Activated CD8-positive, alpha-beta T cell treated with anti-CD3 and anti-CD28 coated beads, Interleukin-2, amount 10 ng/mL, durations not matched to agents 7 days and 5 days (primary cell): ENCODE measurements at places on chromosomes 4 and X. TPM values are rescaled to one million over a fixed set of nuclear protein-coding genes. Genes with fewer than 3 reads are reported as not detected.

The NEXMIF gene
- 0.55 TPM for total RNA-seq

GRCh38 chrX:115138040-115138439 is 51.2 kb upstream of the RBMXL3 start:
- no peak for DNase-seq

GRCh38 chrX:103806862-103807474 is 25.1 kb downstream of the RAB9B start:
- no peak for DNase-seq

The HPRT1 gene
- 103 TPM for total RNA-seq

The MSL3 gene
- total RNA-seq: 50.1 TPM

GRCh38 chrX:4240541-4241194 is 527.2 kb upstream of the PRKX start:
- no peak for DNase-seq

DNA sequence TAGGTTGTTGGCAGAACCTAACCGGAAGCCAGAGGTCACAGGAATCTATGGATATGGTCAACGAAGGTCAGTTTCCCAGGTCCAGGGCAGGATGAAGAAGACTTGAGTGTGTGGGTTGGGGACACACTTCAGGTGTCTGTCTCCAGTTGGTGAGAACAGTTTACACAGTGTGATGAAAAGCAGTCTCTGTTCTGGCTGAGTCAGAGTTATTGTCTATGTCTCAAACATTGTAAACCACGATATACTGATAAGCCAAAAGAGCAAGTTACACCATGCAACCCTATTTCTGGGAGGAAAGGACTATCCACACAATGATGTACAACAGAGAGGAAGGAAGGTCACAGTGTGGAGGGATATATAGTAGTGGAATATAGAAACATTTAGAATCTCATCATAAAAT is 187.1 kb upstream of the C1QTNF7 start:
- no peak for DNase-seq

DNA sequence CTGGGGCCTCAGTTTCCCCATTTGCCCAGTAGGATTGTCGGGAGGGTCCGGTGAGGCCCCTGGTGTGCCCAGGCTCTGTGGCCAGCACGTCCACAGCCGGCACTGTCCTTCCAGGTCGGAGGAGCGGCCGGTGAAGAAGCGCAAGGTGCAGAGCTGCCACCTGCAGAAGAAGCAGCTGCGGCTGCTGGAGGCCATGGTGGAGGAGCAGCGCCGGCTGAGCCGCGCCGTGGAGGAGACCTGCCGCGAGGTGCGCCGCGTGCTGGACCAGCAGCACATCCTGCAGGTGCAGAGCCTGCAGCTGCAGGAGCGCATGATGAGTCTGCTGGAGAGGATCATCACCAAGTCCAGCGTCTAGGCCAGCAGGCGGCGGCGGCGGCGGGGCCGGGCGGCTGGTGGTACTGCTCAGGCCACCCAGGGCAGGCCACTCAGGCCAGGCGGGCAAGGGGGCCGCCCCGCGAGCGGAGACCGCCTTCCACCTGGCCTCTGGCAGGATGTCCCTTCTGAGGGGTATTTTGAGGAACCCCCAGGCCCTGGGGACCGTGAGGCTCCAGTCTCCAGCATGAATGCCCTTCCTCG is 6.7 kb downstream of the MSANTD1 start:
- no peak for DNase-seq

GRCh38 chr4:139875411-139875825 is 209.8 kb downstream of the MGST2 start:
- no peak for DNase-seq

DNA sequence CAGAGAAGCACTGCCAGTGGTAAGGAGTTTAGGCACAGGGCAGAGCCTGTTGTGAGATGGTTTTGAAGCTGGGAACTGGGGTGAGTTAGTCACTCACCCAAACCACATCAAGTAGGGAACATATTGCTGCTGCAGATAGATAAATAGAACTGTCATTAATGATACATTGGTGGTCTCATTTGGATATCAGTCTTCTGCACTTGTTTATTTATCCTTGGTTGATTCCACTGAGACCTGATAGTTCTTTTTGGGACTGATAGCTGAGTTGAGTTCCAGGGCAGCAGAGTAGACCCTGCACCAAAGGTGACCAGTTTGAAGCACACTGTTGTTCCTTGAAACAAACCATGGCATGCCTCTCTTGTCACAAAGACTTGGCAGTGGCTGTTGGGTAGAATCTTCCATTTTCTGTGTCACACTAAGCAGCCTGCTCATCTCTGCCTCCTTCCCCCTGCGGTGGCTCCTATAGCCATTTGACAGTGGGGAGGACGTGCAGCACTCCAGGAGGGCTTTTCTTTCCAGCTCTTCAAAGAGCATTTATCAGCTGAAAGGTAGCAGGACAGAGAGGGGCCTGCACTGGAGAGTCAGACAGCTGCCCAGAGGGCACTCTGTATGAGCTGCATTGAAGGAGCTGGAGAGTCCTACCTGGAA is 59.7 kb upstream of the TMEM164 start:
- DNase-seq: no peak

DNA sequence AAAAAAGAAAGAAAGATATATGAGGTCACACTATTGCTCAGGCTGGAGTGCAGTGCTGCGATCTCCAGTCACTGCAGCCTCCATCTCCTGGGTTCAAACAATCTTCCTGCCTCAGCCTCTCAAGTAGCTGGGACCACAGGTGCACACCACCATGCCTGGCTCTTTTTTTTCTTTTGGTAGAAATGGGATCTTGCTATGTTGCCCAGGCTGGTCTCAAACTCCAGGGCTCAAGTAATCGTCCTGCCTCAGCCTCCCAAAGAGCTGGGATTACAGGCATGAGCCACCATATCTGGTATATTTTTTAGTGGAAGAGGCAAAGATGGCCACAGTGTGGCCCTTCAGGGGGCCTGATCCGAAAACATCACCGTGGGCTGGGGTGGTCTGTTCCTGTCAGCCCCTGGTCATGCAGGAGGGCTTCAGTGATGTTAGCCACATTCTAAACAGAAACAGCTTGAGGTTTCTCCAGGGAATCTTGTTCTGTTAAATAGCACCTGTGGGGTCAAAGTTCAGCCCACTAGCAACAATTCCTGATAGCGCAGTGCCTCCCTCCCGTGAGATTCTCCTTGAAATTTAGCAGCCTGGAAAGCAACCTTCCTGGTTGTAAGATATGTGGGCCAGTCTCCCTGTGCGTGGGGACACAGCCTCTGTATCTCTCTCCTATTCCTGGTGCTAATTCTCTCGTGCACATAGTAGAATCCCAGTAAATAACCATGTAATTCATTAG is 7.3 kb upstream of the DHRSX start:
- DNase-seq: no peak

DNA sequence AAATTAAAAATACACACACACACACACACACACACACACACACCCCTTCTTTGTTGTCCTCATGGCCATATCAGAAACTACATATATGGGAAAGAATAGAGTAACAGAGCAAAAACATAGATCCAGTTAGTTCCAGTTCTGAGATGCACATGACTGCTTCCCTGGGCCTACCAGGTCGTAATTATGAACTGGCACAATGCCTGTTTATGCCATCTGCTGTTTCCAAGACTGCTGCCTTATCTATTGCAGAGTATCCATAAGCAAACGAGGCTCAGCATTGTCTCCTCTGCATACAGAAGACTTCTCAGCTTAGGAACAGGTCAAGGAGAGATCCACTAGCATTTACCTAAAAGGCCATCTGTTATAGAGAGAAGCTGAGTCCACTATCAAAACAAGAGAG is 789.0 kb downstream of the TECRL start:
- DNase-seq: no peak

GRCh38 chrX:72280321-72280845 is 3.3 kb upstream of the RPS4X start:
- DNase-seq: no peak

- no peak for DNase-seq
Observed at GRCh38 chr4:5045097-5045496, 6.2 kb upstream of the STK32B start.

GRCh38 chr4:11675051-11675800 is 246.5 kb upstream of the HS3ST1 start:
- DNase-seq: no peak

GRCh38 chrX:25241461-25241860 is 225.7 kb upstream of the ARX start:
- DNase-seq: no peak

DNA sequence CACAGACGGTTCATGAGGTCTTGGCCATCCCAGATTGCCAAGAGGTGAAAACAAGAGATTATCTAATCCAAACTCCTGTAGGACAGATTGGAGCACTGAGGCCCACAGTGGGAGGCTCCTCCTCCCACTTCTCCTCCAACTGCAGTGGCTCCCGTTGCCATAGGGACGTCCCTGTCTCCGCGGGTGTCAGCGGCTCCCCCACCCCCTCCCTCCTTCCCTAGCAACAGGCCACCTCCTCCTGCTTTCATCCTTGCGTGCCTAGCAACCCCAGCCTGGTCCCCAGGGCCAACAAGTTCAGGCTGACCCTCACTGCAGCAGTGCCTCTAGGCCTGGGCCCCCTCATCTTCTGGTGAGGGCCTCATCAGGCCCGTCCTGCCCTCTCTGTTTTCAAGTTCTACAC is 6.8 kb upstream of the IQSEC2 start:
- peak; percentile 36 for DNase-seq

DNA sequence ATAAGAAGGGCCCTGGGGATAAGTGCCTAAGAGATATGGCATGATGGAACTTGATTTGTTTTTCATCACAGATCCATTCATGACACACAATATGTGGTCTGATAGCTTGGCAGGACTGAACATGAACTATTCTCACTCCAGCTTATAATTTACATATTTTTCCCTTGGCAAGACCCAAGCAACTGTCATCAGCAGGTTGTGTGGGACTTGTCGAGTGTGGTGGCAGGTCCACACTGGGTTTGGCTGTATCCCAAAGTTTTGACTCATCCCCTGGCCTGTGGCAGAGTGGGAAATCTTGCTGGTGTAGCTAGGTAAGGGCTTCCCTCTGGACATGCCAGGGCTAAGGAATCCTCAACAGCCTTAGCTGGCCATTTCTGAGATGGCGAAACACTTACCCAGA is 81.0 kb upstream of the STIM2 start:
- DNase-seq: no peak

DNA sequence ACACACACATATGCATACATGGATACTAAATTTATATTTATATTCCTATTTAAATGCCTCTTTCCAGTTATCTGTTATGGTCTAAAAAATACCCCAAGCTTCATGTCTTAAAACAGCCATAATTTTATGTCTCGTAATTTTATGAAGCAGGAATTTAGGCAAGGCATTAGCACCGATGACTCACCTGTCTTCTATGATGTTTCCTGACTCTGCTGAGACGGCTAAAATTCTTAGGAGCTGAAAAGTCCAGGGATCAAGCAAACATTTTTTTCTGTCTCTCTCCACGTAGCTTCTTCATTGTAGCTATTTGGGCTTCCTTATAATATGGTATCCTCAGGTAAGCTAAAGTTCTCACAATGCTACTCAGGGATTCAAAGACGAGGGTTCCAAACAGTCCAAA is 930.3 kb downstream of the STIM2 start:
- DNase-seq: no peak

DNA sequence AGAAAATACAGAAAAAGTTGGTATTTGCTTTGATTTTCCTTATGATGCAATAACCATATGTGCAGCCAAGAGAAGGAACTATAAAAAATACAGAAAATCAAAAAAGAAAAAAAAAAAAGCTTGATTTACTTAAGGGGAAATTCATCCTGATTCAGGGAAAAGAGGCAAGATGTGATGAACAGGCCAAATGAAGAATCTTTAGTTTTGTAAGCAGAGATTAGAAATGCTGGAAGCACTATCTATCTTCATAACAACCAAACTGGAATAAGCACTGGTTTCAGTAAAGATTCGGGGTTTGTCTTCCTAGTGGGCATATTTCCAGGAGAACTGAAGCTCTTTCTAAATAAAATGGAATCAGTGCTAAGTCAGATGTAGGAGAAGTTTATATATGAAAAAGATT is 82.9 kb upstream of the KCNIP4 start:
- DNase-seq: no peak

The P2RY8 gene
- total RNA-seq: 65.5 TPM

DNA sequence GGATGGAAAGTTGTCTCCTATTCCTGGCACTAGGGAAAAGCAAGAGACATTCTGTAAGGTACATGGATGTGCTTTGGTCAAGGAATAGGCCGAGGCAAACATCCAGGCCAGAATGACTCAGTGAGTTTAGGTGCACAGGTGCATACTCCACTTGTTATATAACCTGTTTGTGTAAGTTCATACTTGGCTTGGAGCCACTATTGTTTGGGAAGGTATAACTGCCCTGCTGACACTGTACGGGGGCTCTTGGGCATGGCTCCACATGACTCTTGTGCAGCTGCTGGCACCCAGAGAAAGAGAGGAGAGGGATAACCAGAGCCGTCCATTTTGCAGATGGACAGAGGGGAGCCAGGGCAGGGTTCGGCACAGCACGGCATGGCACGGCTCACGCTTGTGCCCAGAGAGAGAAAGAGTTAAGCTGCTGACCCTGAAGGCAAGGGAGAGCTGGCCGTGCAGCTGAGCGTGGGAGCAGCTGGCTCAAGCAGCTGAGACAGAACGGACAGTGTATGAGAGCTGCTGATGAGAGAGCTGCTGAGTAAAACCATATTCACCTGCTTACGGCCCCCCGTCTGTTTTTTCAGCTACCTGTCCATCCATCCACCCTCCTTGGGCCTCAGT is 98.0 kb downstream of the SLC2A9 start:
- no peak for DNase-seq

GRCh38 chr4:152559641-152560040 is 23.7 kb upstream of the FBXW7 start:
- no peak for DNase-seq

The ADH1A gene
- not detected for total RNA-seq

The KDR gene
- not detected for total RNA-seq

The FGFBP1 gene
- not detected for total RNA-seq

The NPY5R gene
- not detected for total RNA-seq

DNA sequence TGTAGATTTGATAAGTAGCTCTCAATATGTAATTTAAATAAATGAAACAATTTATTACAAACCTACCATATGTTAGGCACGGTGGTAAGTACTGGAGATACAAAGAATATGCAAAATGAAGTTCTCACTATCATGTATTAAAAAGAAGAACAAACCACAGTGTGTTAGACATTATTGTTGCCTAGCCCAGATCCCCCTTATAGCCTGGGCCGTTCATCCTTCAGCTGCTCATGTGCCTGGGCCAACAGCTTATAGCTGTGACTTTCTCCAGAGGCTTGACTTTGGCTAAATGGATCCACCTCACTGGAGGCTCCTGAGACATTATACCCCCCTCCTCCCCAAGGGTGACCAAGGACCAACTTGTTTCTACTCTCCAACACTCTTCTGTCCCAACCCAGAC is 29.8 kb upstream of the CCNG2 start:
- DNase-seq: no peak

The TLR7 gene
- total RNA-seq: 0.05 TPM

DNA sequence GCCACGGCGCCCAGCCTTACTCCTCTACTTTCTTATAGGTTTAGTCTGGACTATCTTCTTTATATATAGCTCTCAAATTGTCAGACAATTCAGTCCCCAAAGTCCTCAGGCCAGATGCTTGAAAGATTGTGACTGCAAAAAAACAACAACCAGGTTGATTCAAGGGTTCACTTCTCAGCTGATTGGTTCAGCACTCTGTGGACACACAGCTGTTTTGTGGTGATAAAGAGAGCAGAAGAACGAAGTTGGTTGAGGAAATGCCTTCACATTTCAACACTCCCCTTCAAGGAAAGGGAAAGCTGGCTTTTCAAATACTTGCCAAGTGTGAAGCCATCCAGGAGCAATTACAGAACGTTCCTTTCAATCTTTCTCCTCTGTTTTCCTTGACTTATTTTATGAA is 166.8 kb downstream of the SHROOM3 start:
- no peak for DNase-seq

- peak; percentile 53 for DNase-seq
Observed at GRCh38 chrX:64894454-64895038, 81.7 kb downstream of the ZC4H2 start.

The FGF5 gene
- total RNA-seq: not detected

GRCh38 chrX:1242891-1243402 is 25.7 kb upstream of the CSF2RA start:
- peak; percentile 35 for DNase-seq
